ENCODE measurements at places on chromosomes 4 and X. TPM values are rescaled to one million over a fixed set of nuclear protein-coding genes. Genes with fewer than 3 reads are reported as not detected.

The LRRC66 gene
- total RNA-seq, result not detected

The FAM114A1 gene
- total RNA-seq, result 414 TPM

The NWD2 gene
- under 0.01 TPM for total RNA-seq

The JCHAIN gene
- total RNA-seq, result not detected

The MXRA5 gene
- total RNA-seq, result 58.1 TPM

The GABRG1 gene
- total RNA-seq, result not detected

The STARD8 gene
- total RNA-seq, result 0.39 TPM

The C4orf50 gene
- under 0.01 TPM for total RNA-seq

The FATE1 gene
- total RNA-seq, result not detected
